Immature natural killer cell (primary cell): ENCODE measurements at places on chromosomes 16 and 17.

DNA sequence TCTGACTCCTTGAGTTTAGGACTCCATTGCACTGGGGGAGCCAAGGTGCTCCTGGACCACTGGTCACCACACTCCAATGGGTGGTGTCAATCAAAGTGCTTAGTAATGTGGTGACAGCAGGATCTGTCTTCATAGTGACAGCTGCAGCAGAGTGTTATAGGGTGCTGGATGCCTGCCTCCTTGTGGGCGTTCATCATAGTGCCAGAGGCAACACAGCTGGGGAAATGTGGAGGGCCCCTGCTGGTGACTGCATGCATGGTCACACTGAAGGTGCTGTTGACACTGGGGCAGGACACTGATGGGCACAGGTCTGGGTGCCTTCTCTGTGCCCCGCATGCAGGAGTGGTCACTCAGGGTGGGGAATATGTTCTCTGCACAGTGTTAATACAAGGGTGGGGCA is 177.5 kb upstream of the CDH8 start:
- DNase-seq, result no peak

DNA sequence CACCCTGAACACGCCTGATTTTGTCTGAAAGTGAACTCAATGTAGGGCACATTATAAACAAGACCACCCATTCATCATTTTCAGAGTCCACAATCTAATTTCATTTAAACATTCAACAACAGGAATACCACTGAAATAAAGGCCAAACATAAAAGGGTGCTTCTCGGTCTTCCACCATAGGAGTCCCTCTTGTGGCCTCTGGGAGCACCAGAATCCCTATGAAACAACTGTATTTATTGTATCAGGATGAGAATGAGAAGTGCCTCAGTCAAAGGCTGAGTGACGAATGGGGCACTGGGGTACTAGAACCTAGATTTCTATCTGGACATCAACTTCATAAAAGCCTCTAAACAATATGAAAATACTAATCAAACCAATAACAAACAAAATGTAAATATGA is 40.4 kb downstream of the NXPH3 start:
- no peak for DNase-seq

DNA sequence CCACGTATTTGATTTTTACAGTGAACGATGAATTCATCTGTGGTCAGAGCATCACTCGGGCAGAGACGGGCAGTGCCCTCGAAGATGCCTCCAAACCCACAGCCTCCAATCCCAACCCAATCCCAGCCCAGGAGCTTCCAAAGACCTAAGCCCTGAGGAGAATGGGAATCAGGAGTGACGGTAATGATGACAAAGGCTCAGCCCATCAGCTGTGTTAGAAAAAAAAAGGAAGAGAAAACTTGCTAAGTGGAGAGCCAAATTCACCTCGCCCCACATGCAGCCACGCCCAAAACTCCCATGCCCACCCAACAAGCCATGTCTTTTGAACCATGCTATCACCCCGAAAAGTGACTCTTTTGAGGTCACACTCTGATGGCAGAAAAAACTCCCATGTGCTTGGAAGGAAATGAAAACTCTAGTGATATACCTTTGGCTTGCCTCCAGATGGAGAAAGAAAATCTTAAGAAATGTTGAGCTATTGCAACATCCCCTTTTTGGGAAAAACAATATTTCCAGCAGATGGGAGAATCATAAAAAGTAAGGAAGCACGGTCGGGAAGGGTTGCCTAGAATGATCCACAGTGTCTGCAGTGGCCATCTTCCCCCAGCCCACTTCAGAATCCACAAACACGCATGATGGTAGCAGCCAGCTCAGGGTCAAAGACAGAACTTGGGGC is 37.7 kb downstream of the XYLT1 start:
- no peak for DNase-seq

DNA sequence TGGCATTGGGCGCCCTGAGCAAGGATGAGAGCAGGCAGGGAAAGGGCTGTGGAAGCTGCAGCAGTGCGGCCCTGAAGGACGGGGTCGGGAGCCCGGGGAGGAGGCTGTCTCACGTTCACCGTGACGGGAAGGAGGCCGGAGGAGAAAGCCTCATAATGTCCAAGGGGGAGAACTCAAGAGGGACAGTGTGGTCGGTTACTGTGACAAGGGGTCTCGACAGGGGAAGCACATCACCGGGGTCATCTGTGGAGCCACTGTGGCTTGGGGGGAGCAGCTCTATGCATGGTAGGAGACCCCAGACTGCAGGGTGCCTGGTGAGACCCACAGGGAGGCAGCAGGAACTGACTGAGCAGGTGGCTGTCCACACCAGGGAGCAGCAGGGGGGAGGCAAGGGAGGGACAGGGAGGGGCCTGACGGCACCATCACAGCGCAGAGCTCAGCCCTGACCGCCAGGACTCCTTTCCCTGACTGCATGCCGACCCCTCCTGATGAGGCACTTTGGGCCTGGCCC is 154.6 kb upstream of the CHMP6 start:
- DNase-seq, result no peak

GRCh38 chr16:55773859-55774549 is 58.9 kb downstream of the CES1 start:
- DNase-seq, result no peak

- no peak for DNase-seq
These were observed 2.0 kb upstream of the LPO start for GRCh38 chr17:58236394-58236793.

DNA sequence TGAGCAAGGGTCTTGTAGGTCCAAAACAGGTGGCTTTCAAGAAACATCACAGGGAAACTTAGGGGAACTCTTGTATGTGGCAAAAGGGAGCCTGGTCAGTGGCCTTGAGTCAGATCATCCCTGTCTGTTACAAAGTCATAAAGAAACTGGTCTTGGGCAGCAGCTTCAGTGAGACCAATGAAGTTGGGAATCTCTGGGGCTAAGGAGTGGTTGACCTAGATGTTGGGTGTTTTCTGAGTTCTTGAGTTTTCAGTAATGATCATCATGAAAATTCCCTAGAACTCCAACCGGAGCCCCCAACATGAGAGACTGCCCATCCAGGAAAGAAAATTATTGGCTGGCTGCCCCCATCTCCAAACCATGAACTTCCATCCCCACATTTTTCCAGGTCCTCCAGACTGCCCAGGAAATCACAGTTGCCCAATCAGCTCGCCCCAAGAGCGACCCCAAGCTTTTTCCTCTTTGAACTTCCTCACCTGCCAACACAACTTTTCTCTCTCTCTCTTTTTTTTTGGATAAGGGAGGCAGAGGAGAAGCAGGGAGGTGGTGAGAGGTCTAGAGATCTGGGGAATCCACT is 3.9 kb downstream of the CCR7 start:
- DNase-seq, result no peak

GRCh38 chr17:30920683-30921543 is 832 bp upstream of the ADAP2 start:
- DNase-seq, result no peak

DNA sequence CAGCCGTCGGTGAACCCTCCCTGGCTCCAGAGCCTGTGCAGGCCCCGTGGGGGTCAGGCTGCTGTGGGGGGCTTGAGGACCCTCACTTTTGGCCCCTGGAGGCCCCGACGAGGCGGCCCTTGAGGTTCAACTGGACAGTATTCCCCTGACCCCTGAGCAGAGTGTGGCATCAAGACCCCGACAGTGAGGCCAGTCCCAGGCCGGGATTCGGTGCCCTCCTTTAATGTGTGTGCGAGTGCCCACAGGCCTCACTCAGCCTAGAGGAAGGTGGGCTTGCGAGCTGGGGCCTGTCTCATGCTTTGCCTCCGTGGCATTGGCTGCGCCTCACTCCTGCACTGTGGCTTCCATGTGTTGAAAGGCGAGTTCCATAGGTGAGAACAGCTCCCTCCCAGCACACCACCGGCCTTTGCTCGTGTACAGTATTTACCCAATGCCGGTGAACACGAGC is 94.5 kb downstream of the METRNL start:
- no peak for DNase-seq

GRCh38 chr16:56936491-56936890 is 4.5 kb downstream of the HERPUD1 start:
- no peak for DNase-seq

DNA sequence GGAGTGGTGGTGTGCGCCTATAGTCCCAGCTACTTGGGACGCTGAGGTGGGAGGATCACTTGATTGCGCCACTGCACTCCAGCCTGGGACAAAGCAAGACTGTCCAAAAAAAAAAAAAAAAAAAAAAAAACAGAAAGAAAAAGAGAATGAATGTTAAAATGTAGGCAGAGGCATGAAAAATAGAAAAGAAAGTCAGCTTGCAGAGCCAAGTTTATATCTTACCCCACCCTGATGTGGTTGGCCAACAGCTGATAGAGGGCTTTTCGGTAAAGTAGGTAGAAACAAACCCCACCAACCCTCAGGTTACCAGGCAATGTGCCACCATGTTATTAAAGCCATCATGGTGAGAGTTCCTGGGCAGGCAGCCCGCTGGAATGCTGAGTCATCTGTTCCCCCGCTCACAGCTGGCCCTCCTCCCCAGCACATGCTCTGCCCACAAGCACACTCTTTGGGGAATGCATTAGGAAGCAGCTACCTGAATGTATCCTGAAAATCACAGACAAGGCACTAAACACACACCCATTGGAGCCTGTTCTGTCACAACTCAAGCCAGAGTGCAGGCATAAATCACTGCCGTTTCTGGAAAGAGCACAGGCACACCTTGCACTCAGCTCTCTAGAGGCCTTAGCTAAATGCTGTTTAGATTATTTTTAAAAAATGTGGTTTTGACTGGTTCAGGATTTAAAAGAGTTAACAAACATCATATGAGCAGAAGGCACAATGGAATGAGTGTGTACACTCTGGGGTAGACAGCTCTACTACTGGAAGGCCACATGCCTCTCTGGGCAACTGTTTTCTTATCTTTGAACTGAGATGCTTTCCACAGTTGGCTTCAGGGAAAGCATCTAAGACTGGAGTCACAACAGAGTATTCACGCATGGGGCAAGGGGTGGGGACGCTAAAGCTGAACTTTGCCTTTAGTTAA is 128.5 kb downstream of the PARN start:
- DNase-seq, result no peak

DNA sequence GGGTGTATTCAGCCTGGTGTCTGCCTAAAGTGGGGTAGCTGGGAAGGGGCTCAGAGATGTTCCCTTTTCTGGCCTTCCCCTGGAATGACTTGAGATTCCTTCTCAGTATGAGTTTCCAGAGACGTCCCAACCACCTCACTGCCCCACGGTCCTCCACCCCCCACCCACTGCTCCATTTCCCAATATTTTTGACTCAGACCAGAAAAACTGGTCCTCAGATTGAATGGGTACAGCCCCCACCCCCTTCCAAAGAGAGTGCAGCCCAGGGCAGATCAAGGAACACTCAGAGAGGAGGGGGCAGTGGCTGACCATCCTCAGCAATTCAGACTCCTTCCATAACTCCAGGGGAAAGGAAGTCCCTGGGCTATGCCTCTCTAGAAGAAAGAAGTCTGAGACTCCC is 3.2 kb downstream of the ACLY start:
- no peak for DNase-seq

DNA sequence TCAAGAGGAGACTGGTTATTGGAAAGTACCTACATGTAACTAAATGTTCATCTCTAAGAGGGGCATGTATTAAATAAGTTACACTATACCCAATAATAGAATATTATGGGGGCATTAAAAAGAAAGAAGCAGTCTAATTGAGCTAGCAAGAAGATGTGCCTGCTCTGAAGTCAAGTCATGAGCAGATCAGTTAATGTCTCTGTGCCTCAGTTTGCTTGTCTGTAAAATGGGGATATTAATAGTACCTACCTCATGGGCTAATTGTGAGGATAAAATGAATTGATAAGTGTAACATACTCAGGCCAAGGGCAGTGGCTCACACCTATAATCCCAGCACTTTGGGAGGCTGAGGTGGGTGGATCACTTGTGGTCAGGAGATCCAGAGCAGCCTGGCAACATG is 3.0 kb downstream of the CNGB1 start:
- no peak for DNase-seq

DNA sequence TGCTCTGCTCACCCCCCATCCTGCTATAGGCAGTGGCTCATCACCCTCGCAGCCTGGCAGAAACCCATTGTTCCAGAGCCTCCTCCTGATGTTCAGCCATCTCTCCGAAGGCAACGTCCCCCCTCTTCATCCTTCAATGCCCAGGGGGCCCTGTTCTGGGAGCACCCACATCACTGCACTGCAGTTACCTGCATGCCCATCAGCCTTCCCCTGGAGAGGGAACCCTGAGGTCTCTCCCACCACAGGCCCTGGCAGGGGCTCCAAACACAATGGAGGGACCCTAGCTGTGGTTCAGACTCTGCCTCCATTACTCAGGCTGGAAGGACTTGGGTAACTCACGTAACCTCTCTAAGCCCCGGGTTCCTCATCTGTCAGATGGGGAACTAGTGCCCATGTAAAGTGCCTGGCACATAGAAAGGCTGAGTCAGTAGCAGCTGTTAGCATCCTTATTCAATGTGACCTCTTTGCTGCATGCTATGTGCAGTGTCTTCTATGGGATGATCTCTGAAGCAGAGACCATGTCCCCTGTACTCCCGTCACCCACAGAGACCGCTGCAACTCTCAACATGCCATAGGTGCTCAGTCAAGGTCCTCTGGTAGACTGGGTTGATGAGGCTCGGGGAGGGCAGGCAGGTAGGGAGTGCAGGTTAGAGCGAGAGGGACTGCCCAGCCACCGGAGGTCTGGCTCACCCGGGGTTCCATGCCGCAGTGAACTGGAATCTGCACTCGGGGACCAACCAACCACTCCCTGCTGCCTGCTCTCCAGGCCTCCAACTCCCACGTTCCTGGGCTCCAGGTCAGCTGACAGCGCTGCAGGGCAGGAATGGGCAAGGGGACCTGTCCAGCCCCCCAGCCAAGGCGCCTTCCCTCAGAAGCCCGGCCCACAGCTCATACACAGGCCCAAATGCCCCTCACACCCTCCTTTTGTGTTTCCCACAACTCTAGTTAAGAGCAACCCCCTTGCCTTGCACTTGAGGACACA is 233.2 kb downstream of the ZNF423 start:
- no peak for DNase-seq

DNA sequence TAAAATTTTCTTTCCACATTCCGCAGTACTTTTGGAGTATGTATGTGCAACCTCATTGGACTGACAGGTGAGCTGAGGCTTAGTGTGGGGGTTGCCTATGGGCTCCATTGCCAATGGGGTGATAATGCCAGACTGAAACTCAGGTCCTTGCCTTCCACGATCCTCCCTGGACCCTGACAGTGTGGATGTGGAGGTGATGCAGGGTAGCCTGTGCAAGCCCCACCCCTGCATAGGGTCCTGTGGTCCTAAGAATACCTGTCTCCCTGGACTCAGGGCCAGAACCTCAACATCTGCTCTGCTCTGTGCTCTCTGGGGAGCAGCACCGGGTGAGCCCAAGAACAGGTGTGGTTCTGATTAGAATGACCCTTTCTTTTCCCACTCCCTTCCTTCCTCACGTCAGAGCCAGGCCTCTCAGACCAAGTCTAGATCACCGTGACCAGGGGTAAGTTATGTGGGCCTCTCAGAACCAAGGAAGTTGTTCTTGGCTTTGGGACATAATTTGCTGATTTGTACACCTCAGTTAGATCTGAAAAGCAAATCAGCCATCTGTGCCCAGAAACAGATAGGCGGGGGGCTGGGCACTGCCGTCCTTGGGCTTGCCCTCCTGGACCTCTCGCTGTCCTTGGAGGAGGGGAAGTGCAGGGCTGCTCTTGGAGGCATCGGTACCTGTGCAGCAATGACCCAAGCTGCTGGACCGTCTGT is 8.4 kb upstream of the TNS4 start:
- no peak for DNase-seq

- no peak for DNase-seq
These were observed 216.6 kb upstream of the CPHXL start for GRCh38 chr16:75942936-75943335.
